ENCODE measurements at places on chromosomes 3 and 15. TPM values are rescaled to one million over a fixed set of nuclear protein-coding genes. Genes with fewer than 3 reads are reported as not detected.

Gene UBE3A
- polyA plus RNA-seq, result 120 TPM

Gene TMPRSS7
- not detected for polyA plus RNA-seq

Gene SPINK8
- polyA plus RNA-seq, result 0.43 TPM

Gene MYO1E
- polyA plus RNA-seq, result 145 TPM

Gene ADPRH
- 6.3 TPM for polyA plus RNA-seq

Gene TOPBP1
- polyA plus RNA-seq, result 55.2 TPM

Gene CLDN11
- polyA plus RNA-seq, result 192 TPM

Gene FBXL2
- polyA plus RNA-seq, result 28.7 TPM

Gene PCLAF
- 54.7 TPM for polyA plus RNA-seq

Gene LINGO1
- 12.8 TPM for polyA plus RNA-seq

DNA sequence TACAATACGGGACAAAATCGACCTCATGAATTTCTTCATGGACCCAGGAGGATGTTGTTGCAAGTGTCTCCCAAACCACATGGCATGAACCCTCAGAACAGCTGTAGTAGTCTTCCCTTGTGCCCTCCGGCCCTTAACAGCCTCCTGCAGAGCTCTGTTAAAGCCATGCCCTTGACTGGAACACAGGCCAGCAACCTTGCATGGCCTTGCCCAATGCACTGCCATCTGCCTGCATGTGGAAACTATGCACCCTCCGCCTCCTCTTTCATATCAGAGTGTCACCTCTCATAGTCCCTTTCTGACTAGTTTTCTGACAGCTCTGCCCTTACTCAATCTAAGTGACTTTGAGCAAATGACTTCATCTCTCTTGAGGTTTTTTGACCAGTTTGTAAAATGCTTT, 39.4 kb upstream of the TRIM71 start:
- no peak for DNase-seq

GRCh38 chr3:128348075-128348474, 118.6 kb downstream of the DNAJB8 start:
- DNase-seq, result no peak

GRCh38 chr3:58434990-58435389, 1.4 kb upstream of the PDHB start:
- no peak for DNase-seq

- no peak for DNase-seq
These were observed 64.1 kb downstream of the RBMS3 start for GRCh38 chr3:29344935-29345334.

GRCh38 chr3:113878403-113878802, 39.8 kb downstream of the GRAMD1C start:
- no peak for DNase-seq

DNA sequence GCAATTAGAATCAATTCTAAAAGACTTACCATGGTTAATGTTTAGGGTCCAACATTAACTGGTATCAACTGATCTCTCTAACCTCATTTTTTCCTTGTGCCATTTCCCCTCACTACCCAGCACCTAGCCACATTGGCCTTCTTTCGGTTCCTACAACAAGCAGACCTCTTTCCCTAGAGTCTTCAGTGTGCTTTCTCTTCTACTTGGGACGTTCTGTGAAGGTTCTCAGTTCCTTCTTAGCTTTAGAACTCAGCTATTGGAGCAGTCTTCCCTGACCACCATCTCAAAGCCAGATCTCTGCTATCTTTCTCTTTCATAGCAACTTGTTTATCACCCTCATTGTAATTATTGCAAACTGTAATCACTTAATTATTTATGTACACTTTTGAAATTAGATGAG, 31.5 kb upstream of the MINDY4B start:
- no peak for DNase-seq

GRCh38 chr3:57278237-57278636, 14.2 kb downstream of the ASB14 start:
- no peak for DNase-seq

DNA sequence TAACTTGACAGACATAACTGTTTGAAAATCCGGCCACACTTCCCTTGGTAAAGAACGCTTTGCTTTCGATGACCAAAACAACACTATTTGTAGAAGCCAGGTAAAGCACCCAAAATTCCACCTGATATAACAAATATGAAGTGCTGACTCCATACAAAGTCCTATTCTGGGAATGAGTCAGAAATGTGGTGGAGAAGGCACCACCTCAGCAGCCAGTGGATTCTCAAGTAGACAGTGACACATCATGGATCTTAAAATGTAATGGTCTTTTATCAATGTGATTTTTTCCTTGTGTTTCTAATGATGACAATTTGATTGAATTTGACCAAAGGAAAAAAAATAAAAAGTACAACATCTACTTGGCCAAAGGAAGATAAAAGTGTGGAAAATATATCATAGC, 135.0 kb upstream of the WNT5A start:
- DNase-seq, result no peak

DNA sequence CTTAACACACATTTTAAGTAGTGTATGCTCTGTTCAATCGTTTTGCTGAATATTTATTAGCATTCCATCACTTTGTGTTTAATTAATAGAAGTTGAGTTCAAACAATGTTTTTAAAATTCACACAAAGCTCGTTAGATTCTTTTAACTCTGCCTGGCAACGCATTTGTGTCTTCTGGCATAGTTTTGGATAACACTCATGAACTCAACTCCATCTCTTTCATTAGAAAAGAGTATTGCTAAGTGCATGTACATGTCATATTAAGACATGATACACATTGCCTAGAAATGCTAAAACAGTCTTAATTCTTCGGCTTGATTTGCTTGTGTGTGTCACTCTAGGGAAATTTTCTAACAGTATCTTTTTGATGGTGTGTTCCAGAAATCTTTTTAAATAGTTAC, 15.7 kb downstream of the TSC22D2 start:
- DNase-seq, result no peak

GRCh38 chr3:133535971-133536881, 37.3 kb upstream of the CDV3 start:
- DNase-seq, result no peak

- no peak for DNase-seq
These were observed 38.1 kb downstream of the PLSCR2 start for GRCh38 chr3:146431240-146431639.

DNA sequence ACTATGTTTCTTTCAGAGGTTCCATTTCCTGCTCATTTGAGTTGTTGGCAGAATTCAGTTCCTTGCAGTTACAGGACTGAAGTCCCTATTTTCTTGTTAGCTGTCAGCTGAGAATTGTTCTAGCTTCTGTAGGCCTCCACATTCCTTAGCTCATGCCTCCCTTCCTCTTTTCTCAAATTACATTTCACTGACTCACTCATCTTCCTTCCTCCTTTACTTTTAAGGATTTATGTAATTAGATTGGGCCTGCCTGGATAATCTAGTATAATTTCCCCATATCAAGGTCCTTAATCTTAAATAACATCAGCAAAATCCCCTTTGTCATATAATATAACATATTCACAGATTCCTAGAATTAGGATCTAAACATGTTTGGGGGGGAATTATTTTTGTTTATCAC, 40.6 kb upstream of the RBMS3 start:
- DNase-seq, result no peak

GRCh38 chr3:110384601-110385000, 687.0 kb upstream of the NECTIN3 start:
- no peak for DNase-seq

DNA sequence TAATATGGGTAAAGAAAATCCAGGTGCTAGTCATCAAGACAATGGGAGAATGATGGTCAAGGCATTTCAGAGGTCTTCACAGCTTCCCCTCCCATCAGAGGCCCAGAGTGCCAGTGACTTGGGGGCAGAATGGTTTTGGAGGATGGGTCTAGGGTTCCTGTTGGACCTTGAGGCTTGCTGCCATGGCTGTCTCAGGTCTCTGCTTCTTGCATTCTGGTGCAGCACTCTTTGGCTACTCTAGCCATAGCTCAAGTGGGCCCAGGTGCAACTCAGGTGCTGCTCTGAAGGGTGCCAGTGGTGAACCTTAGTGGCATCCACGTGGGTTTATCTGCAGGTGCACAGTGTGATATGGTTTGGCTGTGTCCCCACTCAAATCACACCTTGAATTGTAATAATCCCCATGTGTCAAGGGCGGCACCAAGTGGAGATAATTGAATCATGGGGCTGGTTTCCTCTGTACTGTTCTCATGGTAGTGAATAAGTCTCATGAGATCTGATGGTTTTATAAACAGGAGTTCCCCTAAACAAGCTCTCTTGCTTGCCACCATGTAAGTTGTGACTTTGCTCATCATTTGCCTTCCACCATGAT, 48.5 kb upstream of the PEX5L start:
- no peak for DNase-seq

DNA sequence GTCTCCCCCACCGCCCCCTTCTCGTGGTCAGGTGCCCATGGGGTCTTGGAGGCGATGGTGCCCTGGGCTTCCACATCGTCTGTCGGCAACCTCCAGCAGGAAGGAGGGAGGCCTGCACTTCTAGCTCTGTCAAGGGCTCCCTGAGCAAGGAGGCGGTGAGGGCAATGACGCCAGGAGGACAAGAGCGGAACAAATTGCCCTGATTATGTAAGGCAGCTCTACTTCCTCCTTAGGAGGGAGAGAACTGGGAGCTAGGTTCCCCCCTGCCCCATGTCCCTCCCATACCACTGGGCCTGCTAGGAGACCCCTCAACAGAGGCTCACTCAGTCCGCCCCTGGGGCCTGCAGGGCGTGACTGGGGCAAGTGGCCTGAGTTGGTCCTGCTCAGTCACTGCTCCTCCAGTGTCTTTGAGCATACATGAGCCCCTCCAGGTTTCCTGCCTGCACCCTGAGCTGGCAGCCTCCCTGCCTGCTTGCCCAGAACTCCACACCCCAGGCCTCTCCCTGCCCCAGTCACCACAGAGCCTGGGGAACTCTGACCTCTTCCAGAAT, 56.1 kb downstream of the CACNA2D2 start:
- no peak for DNase-seq

DNA sequence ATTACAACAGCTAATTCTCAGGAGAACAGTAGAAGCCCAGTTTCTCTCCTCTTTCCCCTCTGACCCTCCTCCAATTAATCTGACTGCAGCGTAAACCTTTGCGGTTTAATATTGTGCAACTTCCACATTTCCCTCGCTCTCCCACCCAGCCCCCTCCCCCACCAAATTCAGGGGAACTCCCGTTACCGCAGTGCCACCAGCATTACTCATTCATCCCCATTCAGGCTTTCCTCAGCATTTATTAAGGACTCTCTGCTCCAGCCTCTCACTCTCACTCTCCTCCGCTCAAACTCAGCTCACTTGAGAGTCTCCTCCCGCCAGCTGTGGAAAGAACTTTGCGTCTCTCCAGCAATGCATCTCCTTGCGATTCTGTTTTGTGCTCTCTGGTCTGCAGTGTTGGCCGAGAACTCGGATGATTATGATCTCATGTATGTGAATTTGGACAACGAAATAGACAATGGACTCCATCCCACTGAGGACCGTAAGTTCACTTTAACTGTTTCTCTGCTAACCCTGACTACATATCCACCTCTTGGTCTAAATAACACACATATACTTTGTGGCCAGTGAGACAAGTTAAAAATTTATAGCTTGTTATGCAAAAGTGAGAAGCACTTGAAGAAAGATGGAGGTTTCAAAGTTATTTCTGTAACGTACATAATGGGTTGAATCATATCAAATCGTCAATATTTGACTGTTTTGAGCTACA, at the start of gene PTX3:
Gene PTX3 (plus strand): TSS at position 268 of the 709 bp plus-strand sequence. CDS start 84 bp downstream, at position 352.
- DNase-seq, result peak; percentile 42

- no peak for DNase-seq
These were observed 41.9 kb downstream of the SCAP start for GRCh38 chr3:47433796-47434195.
